NCI-H187 treated with DMSO at 0.1 percent for 48 hours (cell line): ENCODE measurements at places on chromosomes 7 and 10.

GRCh38 chr7:30470163-30470770 is 8.3 kb downstream of the NOD1 start:
- no peak for DNase-seq

DNA sequence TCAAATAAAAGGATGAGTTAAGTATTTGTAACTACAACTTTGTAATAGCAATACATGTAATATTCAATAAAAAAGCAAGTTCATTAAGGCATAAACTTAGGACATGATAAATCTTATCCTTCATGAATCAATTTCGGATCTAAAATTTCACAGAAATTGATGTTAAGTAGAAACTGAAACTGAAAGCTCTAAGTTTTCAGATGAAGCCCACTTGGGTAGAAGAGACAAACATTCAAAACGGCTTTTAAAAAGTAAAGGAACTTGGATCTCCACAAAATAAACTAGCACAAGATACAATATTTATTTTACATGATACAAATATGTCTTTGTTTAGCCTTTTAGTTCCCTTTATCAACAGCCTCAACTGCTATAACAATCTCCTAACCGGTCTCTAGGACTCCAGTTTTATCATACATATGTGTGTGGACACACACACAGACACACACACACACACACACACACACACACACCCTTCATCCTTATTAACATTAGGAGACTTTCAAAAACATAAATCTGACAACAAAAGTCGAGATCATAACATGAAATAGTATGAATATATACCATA is 83.7 kb downstream of the USP6NL start:
- no peak for DNase-seq

DNA sequence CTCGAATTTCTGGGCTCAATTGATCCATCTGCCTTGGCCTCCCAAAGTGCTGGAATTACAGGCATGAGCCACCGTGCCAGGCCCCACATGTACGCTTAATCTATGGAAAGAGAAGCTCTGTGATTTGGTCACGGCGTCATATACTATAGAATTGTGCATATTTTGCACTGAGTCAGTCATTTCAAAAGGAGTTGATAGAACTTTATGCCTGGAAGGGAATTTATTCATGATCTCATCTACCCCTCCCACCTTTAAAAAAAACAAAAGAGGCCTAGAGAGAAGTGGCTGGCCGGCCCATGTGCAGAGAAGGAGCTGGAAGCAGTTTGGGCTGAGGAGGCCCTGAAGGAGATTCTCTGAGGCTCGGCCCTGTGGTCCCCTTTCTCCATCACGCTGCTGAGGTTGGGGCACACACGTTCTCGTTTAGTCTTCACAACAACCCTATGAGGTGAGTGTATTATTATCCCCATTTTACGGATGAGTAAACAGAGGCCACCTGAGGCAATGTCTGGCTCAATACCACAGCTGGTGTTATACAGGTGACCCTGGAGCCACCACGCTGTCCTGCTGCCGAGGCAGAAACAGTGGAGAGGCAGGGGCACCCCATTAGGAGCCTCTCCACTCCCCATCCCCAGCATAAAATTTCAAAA is 47.2 kb upstream of the ZRANB1 start:
- no peak for DNase-seq

DNA sequence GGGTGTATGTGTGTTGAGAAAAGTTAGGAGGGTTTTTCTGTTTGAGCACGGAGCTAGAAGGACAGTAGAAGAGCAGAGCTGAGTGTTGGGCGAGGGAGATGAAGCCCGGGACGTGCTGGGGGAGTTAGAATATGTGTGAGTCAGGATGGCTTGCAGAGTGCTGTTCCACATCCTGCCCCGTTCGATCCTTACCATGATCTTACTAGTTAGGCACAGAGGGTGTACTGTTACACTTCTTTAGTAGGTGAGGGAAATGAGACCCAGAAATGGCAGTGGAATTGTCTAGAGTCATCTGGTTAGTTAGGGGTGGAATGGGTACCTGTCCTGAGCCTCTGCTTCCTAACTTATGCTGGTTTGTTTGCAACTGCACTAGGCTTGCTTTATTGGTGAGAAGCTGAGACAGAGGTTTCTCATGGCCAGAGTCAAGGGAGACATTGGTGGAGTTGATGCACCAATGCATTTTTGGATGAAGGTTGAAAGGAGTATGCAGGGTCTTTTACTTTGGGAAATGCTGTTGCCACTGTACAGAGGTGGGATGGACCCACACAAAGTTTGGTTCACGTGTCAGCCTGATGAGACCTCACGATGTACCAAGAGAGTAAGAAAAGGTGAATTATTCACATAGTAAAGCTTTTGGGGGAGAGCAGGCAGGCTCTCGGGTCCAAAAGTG is 42.4 kb downstream of the CCNY start:
- DNase-seq, result no peak

GRCh38 chr10:102837230-102837721 is at the start of gene CYP17A1:
TSS of gene CYP17A1 (minus strand) at chr10:102837413. CDS start at chr10:102837361, 52 bp downstream.
- DNase-seq, result no peak

GRCh38 chr7:94510582-94511496 is 1.2 kb downstream of the CASD1 start:
- DNase-seq, result no peak
